Anterior cingulate cortex (tissue), 58 donors: ENCODE measurements at places on chromosomes 7 and 10.

- no peak for DNase-seq
Measured at GRCh38 chr7:371119-371778, 81.3 kb downstream of the FOXL3 start.

DNA sequence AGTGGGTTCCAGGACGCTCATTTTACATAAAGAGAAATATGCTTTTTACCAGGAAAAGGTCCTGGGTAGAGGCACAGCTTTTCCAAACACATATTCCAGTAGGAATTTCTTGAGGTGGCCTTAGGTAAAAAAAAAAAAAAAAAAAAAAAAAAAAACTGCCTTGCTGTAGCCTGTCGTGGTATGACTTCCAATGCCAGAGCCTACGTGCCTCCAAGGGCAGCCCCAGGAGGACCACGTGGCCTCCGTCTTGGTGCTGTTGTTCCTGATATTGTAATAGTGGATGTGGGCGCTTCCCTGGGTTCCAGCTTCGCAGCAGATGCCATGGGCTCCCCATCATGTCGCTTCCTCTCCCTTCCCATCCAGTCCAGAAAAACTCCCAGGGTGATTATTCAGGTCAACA lies 49.3 kb downstream of the PRKAG2 start:
- no peak for DNase-seq

DNA sequence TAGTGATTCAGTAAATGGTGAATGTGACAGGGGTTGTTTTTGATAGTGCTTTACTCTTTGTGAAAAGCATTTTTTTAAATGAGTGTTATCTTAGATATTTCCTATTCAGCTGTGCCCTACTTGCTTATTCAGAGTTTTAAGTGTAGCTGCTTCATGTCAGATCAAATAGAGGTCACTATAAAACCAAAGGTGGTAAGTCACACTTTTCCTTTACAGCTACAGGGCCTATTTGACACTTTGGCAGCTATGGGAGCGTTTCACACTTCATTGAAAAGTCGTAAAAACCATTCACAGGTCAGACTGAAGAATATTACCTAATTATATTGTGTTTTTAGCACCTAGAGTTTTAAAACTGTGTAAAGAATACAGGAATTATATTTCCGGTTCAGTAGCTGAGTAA lies 67.3 kb downstream of the ANKIB1 start:
- no peak for DNase-seq

DNA sequence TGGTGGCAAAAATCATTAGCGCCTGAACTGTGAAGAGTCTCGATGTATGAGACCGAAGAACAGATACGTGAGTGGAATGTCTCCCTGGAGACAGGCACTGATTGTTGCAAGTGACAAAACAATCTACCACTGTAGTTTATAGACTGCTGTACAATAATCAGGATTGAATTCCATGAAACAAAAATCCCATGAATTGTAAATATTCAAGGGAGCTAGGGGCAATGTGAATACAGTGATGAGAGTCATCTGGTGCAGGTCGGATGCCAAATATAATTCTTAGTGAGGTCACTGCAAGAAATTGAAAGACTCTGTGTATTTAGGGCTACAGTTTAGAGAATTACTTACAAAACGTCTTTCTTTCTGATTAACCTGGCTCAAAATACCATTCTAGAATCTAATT lies 594.4 kb upstream of the VSTM2A start:
- DNase-seq, result no peak

GRCh38 chr7:140225562-140226249 lies 48.9 kb upstream of the KDM7A start:
- no peak for DNase-seq

DNA sequence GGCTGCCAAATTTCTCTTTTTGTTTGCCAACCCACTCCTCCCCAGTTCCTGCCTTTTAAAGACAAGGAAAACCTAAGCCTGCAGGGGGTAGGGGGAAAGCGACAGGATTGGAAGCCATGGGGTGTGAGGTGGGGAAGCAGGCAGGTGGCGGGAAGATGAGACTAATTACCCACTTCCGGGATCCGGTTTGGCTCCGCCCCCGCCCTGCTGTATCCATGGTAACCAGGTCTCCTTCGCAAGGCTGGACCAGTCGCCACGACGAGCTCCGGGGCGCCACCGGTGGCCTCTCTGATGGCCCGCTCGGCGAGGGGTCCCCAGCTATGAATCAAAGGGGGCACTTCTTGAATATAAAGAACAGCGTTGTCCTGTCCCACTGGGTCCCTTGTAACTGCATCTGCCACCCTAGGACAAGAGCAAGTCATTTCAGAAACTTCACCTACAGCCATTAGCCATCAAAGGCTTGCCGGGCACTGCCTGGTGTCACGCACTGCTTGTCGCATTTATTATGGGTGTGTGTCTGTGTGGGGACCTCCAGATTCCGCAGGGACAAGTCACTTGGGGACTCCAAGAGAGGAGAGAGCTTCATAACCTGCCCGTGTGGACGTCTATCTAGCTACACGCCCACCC lies 55.4 kb upstream of the LMTK2 start:
- DNase-seq, result no peak

DNA sequence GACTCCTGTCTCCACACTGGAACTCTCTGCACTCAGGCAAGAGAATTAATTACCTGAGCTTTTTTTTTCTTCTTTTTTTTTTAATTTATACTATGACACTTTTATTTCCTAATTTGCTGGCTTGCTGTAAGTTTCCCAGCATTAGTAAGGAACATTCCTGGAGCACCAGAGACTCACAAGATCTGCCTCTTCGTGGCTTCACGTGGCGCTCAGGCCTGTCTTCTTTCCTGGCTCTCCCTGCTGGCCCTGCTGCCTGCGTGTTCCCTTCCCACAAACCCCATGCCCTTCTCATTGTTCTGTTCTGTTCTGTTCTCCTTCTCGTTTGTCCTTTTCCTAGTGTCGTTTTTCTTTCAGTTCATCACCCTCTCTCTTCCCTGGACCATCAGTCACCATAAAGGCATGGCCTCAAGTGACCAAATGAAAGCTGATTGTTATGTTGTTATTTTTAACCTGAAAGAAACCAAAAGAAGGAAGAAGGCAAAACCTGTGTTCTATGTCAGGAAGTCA lies 591.6 kb upstream of the PFKP start:
- DNase-seq, result no peak
